Stimulated activated CD8-positive, alpha-beta memory T cell treated with anti-CD3 and anti-CD28 coated beads, Interleukin-15, amount 100 ng/mL, for 1 hour (primary cell): ENCODE measurements at places on chromosomes 7 and 10.

DNA sequence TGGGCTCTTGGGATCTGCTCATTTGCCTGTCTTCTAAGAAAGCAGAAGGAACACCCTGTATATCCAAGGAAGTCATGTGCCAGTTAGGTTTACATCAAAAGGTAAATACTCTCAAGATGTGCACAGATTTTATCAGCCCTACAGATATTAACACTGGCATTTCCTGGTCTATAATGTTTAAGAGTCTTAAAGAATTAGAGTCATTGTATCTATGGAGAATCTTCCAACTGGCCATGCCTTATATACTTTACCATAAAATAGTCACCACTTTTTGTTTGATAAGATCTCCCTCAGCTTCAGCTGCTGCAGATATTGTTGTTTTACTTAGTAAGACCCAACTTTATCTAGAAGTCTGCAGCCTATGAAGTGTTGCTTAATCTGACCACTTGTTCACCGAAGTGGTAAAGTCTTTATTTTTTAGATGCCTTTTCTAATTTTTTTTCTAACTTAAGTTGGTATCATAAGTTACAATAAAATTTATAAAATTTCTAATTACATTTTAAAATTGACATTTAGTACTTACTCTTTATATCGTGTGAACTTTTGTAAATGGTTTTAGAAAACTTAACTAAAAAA, 58.5 kb downstream of the CPED1 start:
- no peak for DNase-seq

DNA sequence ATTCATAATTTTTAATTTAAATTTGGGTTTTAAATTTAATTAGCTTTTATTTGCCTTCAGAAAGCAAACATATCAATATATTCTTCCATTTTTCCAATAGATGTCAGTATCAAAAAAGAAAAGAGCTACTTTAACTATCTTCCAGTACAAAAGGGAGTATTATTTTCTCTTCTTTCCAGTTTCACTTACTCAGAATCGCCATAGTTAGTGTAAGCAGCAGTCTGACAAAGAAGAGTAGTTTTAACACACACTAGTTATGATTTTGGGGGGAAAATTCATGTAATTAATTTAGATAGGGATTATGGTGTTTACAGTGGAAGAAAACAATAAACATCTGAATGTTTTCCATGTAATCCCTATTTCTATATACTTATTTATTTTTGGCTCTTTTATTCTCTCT, 272.6 kb upstream of the DGKB start:
- DNase-seq = no peak

- DNase-seq = no peak
Measured at GRCh38 chr10:42874713-42875387, 92.3 kb downstream of the BMS1 start.

DNA sequence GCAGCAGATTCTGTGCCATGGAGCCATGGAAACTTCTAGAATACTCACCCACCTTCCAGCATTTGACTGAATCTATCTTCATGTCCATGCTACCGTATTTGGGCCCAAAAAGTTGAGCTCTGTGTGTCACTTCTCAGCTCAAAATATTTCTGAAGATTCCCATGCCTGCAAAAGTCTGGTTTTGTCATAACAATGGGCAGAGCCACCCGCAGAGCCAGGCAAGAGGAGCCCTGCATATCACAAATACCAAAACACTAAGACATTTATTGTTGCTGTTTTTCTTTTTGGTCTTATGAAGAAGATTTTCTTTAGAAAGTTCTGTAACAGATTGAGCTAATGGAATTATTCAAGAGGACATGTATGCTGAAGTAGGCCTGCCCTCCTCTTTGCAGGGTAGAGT, 68.1 kb downstream of the PRTFDC1 start:
- DNase-seq = no peak

DNA sequence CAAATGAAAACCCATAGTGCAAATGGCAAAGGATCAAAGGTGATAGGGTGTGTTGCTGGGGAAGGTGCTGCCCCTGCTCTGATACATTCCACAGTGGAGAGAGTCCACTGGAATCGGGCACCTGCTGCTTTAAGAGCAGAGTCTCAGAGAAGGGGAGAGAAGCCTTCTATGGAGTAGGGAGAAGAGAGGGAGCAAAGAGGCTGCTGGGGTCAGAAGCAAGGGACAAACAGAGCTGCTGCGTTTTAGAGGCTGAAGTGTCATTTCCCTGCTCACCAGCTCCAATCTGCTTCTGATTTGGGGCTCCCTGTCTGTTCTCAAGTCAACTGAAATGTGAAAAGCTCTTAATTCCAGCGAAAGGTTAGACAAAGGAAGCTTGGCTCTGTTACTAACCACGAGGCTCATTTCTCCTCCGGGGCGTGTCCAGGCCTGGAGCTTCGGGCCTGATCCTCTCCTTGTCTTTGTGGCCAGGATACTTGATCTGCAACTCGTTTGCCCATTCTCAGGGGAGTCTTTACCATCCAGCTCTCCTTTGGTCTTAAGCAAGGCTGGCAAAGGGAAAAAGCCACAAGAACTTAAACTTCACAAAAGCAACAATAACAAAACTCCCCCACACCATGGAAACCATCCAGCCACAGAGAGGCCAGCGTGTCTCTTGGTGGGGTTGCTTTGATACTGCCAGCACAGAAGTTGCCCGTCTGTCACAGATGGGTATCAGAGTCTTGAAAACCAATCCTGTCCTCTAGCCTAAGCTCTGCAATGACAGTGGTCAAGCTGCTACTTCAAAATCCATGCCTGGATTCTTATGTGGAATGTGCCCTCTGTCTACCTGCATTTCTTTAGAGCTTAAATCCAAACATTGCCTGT, 692.6 kb downstream of the SUGCT start:
- no peak for DNase-seq

GRCh38 chr10:122550983-122551382, 9.6 kb upstream of the DMBT1 start:
- no peak for DNase-seq

GRCh38 chr7:117385363-117386109, 41.8 kb downstream of the ASZ1 start:
- DNase-seq = no peak

- no peak for DNase-seq
Measured at GRCh38 chr10:83512681-83513080, 626.6 kb upstream of the GHITM start.

DNA sequence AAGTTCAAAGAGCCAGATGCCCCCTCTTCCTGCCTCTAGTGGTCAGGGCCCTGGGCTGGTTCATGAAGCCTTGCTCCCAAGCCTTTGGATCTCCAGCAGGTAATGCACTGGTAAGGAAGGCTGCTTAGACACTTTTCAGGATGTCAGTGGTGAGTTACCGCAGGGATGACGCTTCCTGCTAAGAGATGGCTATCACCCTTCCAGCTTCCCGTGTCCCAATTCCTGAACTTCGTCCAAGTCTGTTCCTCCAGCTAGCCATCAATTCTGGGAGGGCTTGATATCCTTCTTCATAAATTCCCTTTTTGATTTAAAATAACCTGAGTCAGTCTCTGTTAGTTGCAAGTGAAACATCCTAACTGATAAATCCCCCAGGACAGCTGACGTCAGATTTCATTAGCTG, 221.2 kb downstream of the PLXNA4 start:
- DNase-seq = no peak
